ENCODE measurements at places on chromosomes 6 and 20.
A peak's percentile ranks its signal among the peaks of the same experiment; 100 is the strongest.

GRCh38 chr6:33029328-33030184, 20.2 kb upstream of the HLA-DOA start:
- DNase-seq, result no peak

GRCh38 chr6:98824162-98824901, 10.0 kb upstream of the POU3F2 start:
- no peak for DNase-seq

DNA sequence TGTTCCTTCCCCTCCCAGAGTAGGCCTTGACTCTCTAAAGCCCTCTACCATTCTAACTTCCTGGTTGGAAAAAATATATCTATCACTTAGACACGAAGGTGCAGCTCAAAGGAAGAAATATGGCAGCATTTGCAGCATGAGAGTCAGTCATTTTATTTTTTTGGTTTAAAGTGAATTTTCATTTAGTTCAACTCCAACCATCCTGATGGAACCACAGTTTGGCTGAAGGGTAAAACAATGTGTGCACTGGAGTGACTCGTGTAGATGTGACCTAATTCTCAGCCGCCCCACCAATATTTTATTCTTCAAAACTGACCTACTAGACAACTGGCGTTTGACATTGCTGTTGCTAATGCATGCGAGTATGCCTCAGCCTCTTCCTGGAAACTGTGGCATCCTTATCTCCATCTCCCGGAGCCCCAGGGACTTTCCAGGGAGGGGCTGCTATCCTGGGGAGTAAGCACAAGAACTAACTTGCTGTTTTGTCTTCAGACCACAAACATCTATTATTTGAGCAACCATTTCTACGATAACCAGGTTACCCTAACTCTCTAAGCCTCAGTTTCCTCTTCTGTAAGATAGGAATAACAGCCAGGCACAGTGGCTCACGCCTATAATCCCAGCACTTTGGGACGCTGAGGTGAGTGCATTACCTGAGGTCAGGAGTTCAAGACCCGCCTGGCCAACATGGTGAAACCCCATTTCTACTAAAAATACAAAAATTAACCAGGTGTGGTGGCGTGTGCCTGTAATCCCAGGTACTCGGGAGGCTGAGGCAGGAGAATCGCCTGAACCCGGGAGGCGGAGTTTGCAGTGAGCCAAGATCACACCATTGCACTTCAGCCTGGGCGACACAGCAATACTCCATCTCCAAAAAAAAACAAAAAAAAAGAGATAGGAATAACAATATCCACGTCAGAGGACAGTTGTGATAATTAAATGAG, 148.7 kb upstream of the JARID2 start:
- DNase-seq, result no peak

GRCh38 chr20:19269737-19270340, 57.4 kb downstream of the SLC24A3 start:
- DNase-seq, result no peak

- no peak for DNase-seq
These were observed 61.7 kb downstream of the PYGB start for GRCh38 chr20:25309395-25310267.

DNA sequence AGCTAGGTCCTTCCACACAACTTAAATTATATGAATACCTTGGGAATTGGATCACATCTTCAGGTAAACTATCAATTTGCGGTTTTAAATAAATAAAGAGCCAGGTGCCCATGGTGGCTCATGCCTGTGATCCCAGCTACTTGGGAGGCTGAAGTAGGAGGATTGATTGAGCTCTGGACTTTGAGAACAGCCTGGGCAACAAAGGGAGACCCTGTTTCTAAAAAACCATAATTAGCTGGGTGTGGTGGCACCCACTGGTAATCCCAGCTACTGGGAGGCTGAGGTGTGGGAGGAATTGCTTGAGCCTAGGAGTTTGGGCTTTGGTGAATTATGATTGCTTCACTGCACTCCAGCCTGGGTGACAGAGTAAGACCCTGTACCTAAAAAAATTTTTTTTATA, 3.4 kb downstream of the GMNN start:
- no peak for DNase-seq

DNA sequence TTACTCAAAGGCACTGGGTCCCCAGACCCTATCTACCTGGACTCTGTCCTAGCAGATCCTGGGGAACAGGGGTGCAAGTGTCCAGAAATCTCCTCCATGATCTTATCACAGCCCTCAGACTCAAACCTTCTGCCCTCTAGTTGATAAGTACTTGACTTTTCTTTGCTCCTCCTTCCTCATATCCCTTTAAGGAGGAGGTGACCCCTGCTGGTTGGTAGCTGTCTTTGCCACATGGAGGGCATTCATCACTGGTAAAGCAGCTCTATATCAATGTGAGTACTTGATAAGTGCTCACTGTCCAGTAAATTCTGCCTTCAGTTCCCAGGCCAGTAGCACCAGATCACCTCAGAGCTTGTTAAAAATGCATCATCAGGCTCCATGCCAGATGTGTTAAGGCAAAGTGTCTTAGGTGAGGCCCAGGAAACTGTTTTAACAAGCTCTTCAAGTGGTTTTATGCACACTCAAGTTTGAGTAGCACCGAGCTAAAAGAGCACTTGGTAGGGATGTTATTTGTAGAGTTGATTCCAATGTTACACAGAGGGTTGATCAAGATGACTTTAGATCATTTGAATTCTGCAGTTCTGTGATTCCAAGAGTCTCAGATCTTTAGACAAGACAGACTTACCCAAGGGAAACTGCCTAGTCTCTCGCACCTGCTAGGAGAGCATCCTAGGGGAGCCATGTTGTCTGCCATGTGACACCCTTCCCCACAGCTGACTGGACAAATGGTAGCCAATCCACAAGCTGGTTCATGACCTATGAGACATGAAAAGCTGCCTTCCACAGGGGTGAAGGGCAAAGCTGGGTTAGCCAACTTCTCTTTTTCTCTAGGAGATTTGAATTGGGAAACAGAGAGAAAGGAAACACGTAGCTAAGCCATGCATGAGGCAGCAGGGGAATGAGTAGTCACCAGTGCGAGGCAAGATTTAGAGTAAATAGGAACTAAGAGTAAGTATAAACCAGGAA, 18.6 kb downstream of the TREML2 start:
- peak; percentile 65 for DNase-seq

DNA sequence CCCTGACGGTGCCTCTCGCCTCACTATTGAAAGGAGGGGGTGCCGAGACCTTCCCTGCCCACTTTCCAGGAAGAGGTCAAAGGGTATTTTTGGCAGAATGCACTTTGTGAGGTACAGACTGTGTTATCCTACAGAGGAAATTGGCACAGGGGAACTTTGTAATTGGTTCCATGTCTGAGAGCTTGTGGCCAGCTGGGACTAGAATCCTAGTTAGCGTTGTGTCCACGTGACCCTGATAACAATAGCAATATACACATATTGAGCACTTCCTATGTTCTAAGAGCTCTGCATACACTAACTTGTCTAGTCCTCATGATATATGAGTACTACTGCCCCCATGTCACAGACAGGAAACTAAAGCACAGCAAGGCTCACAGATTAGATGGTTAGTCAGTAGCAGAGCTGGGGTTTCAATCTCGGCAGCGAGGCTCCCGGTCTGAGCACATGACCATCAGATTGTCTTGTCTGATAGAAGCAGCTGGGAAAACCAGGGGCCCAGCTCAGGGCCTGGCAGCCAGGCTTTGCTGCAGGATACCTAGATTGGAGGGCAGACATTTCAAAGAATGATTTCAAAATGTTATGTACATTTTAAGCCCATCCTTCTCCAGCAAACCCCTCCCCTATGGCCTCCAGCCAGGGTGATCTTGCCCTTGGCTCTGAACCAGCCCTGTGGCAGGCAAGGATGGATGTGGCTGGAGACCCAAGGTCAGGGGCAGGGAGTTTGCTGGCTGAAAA, 1.4 kb downstream of the MAPK13 start:
- DNase-seq, result no peak

DNA sequence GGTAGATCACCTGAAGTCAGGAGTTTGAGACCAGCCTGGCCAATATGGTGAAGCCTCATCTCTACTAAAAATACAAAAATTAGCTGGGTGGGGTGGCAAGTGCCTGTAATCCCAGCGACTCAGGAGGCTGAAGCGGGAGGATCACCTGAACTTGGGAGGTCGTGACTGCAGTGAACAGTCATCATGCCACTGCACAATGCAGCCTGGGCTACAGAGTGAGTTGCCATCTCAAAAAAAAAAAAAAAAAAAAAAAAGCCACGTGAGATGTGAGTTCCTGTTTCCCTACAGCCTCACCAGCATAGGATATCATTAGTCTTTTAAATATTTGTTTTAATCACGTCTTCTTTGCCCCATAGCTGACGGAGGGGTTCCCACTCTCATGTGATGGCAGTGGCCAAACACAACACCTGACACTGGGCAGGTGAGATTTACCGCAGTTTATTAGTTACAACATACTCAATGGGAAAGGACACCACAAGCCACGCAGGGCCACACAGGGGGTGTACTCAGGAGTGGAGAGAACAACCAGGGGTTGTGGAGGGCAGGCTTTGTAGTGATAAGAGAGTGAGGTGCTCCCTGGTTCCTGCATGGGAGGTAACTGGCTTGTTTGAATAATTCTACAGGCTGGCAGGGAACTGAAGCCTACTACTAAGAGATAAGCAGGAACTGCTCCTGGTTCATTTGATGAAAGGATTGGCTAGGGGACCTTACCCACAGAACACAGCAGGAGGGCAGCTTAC, 4.6 kb upstream of the LZTS3 start:
- DNase-seq, result no peak

- DNase-seq, result no peak
These were observed 3.1 kb downstream of the NCOA7 start for GRCh38 chr6:125793863-125794262.

DNA sequence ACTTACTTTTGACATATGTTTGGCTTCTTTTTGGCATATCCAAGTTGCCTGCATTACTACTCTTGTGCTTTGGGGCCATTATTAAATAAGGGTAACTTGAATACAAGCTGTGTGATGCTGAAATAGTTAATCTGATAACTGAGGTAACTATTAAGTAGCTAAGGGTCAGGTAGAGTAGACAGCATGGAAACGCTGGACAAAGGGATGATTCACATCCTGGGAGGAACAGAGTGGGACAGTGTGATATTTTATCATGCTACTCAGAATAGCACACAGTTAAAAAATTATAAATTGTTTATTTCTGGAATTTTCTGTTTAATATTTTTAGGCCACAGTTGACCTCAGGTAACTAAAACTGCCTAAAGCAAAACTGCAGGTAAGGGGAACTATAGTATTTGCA, 483.9 kb downstream of the RFPL4B start:
- DNase-seq, result no peak

- no peak for DNase-seq
These were observed 12.9 kb upstream of the PRSS16 start for GRCh38 chr6:27234576-27234975.

DNA sequence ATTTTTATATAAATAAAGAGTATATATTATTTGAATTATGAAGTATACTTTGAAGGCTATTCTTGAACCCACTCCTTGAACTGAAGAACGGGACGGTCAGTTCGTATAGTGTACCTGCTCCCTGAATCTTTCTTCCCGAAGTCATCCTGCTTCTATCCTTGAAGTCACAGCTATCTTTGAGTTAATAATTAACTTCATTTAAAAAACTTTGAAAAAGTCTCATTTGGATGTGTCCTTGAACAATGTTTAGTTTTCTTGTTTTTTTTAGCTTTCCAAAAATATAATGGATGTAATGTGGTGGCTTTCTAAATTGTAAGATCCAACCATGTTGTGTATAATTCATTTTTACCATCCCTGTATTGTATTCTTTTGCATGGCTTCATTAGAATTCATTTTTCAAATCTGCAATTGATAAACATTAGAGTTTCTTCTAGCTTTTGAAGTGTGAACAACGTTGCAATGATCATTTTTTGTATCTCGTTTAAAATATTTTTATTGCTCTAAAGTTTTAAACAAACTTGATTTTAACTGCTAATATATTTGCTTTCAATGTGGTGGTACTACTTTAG, 94.4 kb downstream of the NCOA3 start:
- no peak for DNase-seq

GRCh38 chr6:7920425-7920824, 9.8 kb upstream of the TXNDC5 start:
- DNase-seq, result no peak

- DNase-seq, result no peak
These were observed 100.8 kb downstream of the CEBPB start for GRCh38 chr20:50291254-50292078.

DNA sequence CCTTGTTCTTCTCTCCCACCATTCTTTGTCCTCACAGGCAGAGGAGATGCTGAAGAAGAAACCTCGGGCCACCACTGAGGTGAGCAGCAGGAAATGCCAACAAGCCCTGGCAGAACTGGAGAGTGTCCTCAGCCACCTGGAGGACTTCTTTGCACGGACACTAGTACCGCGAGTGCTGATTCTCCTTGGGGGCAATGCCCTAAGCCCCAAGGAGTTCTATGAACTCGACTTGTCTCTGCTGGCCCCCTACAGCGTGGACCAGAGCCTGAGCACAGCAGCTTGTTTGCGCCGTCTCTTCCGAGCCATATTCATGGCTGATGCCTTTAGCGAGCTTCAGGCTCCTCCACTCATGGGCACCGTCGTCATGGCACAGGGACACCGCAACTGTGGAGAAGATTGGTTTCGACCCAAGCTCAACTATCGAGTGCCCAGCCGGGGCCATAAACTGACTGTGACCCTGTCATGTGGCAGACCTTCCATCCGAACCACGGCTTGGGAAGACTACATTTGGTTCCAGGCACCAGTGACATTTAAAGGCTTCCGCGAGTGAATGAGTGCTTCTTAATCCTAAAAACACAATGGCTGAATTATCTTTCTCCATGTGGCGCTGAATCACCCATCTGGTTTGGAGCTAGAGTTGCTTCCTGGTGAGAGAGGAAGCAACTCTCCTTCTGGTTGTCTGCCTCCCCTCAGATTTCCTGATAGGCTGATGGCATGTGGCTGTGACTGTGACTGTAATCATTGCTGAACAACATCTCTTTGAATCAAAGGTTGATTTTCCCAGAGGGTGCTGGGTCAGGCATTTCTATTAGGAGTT, 4.6 kb downstream of the MAD2L1BP start:
- no peak for DNase-seq

DNA sequence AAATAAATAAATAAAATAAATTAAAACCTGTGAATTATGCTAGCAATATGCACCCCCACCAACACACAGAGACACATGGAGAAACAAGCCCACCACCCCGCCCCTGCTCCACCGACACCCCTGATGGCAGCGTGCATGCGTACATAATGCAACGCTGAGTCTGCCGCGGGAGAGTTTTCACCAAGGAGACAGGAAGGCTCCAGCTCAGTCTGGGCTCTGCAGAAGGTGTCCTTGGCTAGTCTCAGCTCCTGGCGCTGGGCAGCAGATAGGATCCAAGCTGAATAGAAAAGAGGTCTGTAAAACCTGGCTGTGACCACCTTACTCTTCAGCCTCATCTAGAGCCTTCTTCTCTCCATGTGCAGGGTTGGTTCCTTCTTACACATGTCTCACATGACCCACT, 26.5 kb upstream of the HECA start:
- no peak for DNase-seq

Data from Caco-2 (cell line).